HEK293T (cell line): ENCODE measurements at places on chromosomes 2 and 18.
A peak's percentile ranks its signal among the peaks of the same experiment; 100 is the strongest.

DNA sequence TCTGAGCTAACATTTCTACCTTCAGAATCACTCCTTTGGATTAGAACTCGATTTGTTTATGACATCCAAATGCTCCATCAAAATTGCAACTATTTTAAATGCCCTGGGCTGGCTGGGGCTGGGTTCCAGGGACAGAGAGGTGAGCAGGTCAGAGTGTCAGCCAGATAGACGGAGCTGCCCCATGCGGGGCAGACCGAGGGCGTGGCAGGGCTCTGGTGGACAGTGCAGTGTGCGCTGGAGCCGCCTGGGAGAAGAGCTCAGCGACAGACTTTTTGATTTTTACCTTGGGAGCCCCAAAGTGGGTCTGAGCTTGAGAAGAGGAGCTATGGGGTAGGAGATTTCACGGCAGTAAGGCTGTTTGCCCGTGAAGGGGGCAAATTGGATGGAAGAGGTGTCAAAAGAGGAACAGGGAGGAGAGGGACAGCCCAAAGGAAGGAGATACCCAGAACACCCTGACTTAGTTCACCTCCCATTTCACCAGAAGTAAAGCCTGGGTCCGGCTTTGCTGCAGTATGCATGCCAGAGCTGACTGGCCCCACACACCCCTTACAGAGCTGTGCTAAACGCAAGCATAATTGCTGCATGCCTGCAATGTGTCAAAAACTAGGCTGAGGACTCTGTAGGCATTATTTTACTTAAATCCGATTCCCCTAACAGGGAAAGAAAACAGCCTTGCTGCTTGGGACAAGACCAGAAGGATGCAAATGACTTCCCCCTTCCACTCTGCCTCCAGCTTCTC is 33.7 kb downstream of the EN1 start:
- no peak for DNase-seq

DNA sequence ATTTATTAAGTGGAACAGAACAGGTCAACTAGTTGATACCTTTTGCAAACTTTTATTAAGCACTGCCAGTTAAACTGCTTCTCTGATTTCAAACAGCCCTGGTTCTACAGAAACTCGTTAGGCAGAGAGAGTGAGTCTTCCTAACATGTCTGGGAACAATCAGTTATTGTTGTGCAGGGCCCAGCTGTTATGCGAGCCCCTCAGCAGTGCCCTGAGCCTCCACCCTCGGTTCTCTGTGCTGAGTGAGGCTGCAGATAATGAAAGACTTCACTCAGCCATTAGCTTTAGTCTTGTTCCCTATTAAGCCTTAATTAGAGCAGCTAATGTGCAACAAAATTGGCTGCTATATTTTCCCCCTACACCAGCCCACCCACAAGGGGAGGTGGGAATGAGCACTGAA is 39.6 kb downstream of the KCTD18 start:
- no peak for DNase-seq

- no peak for DNase-seq
Measured at GRCh38 chr2:38030635-38031355, 45.2 kb downstream of the CYP1B1 start.

DNA sequence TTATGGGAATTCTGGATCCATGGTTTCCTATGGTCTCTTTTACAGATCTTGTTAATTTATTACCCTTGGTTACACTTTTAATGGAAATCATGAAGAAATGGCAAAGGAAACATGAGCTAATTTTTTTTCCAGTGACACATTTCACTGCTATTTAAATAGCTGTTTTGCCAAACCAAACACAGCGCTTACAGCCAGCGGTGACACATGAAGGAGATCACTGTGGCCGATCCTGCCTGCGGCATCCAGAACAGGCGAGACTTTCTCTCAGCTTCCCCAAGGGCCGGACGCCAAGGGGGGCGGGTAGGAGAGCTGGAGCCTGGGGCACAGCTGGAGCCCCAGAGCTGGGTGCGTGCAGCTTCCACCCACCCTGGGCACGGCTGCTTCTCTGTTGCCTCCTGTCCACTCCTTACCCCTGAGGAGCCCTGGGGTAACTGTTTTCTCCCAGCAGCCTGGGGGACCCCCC is 81.4 kb upstream of the PKDCC start:
- no peak for DNase-seq

- DNase-seq: no peak
Measured at GRCh38 chr2:63587814-63588384, 378 bp downstream of the WDPCP start.

- DNase-seq: no peak
Measured at GRCh38 chr18:10064267-10064666, 150.5 kb downstream of the VAPA start.

GRCh38 chr18:2417861-2418610 is 153.3 kb downstream of the METTL4 start:
- DNase-seq: no peak

DNA sequence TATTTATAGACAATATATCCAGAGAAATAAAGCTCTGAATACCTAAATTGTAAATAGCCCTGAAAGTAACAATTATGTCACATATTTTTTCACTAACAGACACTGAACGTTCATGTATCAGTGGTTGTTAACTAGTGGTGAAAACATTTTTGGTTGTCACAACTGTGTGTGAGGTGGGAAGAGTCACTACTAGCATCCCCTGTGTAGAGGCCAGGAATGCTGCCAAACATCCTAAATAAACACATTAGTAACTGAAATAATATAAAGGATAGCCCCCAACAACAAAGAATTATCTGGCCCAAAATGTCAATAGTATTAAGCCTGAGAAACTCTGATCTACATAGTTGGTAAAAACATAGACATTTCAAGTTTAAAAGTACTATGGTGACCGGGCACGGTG is 64.5 kb downstream of the ROCK1 start:
- DNase-seq: no peak

DNA sequence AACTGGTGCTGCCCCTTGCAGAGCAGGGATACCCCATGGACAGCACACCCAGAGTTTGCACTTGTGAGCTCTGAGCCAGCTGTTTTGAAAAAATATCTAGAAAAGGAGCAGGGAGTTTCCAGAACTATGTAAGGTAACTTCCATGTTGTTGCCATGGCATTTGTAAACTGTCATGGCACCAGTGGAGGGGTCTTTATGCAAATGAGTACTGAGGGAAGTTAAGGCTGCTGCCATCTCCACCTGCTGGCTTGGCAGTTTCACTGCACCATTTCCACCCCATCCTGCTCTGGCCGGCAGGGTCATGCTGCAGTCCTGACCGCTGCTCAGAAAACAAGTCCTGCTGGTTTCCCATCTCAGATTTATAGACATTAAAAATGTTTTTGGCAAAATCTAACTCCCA is 52.3 kb upstream of the SNTG2 start:
- DNase-seq: peak; percentile 62

DNA sequence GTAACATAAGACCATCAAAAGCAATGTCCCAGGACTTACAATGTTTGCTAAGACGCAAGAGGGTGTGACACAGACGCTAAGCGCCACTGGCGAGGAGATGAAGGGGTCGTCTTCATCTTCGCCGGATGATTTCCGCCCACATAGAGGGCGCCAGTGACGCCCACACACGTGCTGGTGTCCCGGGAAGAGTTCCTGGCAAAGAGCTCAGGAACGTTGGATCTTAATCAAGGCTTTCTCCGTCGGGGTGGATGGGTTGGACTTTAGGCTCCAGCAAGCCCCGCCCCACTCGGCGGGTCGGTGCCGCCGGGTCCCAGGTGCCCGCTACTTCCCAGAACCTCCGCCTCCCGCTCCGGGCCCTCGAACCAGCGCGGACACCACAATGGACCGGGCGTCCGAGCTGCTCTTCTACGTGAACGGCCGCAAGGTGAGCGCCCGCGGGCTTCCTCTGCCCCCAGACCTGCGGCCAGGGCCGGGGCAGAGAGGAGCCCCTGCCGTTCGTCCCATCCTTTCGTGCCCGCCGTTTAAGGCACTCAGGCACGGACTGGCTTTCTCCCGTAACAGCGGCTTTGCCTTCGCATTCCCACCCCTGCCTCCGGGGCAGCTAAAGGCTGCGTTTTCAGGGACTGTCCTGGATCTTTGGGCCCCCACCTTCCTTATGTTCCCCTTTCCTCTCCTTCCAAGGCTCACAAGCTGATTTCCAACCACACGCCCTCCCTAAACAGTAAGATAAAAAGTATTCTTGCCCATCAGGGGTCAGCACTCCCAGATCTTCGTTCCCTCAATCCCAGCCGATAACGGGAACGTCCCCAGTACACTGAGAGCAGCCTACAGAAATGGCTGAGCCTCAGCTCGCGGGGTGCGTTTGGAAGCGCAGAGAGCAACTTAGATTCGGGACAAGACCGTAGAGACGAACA is at the start of gene AOX1:
Gene AOX1 (plus strand): TSS at position 285 of the 914 bp plus-strand sequence. CDS start 95 bp downstream, at position 380.
- no peak for DNase-seq

DNA sequence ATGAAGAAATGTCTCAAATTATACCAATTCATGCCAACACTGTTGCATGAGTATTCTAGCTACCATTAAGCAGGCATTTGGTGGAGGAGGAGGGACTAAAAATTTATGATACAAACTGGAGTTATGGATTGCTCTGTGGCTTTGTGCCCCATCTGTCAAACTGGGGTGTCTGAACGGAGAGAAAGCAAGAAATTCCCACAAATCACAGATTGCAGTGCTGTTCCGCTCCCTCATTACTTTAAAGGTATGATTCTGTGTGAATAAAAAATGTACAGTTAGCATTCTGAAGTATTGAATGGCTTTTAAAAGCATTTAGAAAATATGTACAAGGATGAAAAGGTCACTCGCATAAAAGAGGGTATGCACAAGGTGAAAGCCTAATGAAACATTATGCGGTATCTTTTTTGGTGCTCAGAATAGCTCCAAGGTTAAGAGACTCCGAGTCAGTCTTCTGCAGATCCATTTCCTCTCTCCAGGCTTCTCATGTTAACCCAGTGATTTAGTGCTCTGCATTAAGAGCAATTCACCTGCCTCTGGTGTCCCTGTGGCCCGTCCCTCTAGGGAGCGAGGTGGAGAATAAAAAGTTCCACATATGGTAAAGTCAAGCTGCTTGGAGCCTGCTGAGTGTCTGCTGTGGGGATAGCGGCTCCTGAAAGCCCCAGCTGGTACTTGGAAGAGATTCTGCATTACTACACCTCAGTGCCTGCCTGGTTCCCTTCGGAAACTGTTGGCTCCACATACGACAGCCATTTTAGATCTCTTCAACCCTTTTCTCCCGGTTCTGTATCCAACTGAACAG is 184.2 kb downstream of the ZNF521 start:
- DNase-seq: peak; percentile 23

GRCh38 chr2:132721938-132722337 is 51.9 kb upstream of the LYPD1 start:
- DNase-seq: no peak

DNA sequence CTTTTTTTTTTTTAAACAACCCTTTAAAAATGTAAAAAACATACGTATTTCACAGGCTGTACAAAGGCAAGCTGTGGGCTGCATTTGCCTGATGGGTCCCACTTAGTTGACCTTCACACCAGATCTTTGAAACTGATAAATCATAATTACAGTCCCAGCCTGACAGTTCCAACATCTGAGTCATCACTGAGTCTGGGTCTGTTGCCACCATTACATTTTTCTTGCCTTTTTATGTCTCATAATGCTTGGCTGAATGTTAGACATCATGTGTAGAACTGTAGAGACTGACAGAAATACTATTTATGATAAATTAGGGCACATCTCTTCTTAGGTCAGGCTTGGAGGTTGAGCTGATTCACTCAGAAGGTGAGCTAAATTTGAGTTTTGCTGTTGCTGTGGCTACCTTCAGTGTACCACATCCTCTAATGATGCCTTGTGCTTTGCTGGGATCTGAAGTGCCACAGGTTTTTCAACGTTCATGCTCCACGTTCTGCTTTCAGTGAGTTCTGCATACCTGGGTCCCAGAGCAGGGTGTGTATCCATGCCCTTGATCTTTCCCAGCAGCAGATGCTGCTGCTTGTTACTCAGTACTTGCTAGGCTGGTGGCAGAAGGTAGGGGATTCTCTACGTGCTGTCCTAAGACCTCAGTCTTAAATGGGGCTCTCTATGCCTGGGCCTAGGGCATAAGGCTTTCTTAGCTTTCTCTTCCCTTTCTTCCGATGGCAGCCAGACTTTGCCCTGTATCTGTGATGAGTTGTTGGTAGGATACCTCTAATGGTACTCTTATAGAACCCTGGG is 160.6 kb upstream of the SMAD7 start:
- no peak for DNase-seq

- DNase-seq: no peak
Measured at GRCh38 chr2:85485815-85486214, 53.2 kb upstream of the MAT2A start.

GRCh38 chr2:106523976-106524665 is 37.0 kb downstream of the CD8B2 start:
- no peak for DNase-seq

DNA sequence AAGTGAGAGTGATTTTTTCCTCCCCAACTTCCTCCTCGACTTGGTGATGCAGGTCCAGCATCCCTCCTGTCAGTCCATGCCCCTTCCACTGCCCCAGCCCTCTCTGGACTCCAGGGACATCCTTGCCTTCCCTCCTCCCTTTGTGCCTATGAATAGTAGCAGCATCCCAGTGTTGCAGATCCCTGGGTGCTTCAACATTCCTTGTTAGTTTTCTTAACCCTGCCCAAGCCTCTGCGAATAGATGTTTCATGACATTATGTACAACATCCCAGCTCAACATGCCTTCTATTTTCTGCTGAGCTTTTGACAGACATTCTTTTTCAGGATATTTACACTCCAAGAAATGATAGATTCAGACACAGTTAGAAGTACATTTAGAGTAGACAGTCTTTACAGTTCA is 35.3 kb upstream of the CCDC150 start:
- no peak for DNase-seq
